Upper lobe of right lung (tissue), 1 donor: ENCODE measurements at places on chromosomes 11 and 22. TPM values are rescaled to one million over a fixed set of nuclear protein-coding genes. Genes with fewer than 3 reads are reported as not detected.

GRCh38 chr22:30953206-30953605 is 15.4 kb downstream of the MORC2 start:
- no peak for DNase-seq

P2RX3 gene
- total RNA-seq: not detected

- DNase-seq: no peak
Measured at GRCh38 chr11:80104191-80104590, 663.4 kb upstream of the TENM4 start.

GRCh38 chr11:125211191-125211947 is 46.8 kb downstream of the PKNOX2 start:
- no peak for DNase-seq

DNA sequence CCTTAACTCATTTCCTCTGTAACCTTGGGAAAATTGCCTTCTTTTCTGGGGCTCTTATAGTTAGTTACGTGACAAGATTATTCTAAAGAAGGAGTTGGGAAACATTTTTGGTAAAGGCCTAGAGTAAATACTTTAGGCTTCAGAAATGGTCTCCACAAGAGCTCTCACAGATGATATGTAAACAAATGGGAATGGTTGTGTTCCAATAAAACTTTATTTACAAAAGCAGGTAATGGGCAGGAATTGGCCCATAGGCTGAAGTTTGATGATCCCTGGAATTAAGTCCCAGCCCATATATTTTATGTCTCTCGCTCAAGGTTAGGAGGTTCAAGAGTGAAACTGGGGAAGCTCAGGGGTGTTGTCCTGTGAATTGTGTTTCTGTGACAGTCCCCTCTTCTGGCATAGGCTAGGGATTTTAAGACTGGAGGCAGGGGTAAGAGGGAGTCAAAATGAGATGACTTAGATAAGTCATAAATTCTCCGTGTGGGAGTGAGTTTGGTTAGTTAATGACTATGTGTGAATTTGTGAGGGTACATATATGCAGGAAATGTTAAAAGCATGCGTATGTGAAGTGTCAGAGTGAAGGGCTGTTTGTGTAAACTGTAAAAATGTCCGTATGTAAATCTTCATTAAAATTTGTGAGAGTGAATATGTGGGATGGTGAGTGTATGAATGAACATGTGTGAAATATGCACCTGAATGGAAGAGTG is 7.4 kb upstream of the OR52B4 start:
- no peak for DNase-seq

- no peak for DNase-seq
Measured at GRCh38 chr11:130549393-130549999, 101.1 kb downstream of the ADAMTS15 start.

- peak; percentile 82 for DNase-seq
Measured at GRCh38 chr11:45209891-45210699, 63.7 kb downstream of the PRDM11 start.

CDC42EP2 gene
- 27.5 TPM for total RNA-seq

DNA sequence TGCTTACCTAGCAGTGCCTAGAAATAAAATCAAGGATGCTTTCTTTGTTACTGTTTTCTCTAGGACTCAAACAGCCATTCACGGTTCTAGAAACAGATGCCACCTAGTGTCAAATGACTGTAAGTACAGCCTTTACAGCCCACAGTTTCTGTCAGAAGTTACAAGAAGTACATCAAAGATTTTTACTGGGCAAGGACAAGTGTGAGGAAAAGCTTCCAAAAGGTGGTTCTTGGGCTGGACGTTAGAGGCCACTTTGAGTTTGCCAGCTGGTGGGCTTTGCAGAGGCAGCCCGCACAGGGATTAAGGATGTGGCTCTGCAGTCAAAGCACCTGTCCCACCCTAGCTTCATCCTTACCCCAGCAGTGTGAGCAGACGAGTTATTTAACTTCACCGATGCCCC is 6.9 kb downstream of the KMT5B start:
- no peak for DNase-seq

GRCh38 chr11:16926883-16927626 is 87.2 kb downstream of the PLEKHA7 start:
- no peak for DNase-seq

DNA sequence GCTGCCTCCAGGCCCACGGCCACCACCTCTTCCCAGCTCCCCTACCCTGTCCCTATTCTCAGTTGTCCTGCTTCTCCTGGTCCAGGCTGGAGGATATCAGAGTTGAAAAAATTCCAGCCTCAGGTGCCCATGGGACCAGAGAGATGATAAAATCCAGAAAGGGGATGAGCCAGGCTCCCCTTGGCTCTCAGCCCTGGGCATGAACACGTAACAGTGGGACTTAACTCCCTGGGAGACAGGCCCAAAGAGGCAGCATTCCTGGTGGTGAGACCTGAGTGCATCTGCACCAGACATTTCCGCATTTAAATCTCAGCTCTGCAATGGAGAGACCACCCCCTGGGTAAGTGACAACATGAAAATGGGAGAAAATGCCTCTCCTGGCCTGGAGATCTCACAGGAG is 10.4 kb upstream of the SLC39A13 start:
- no peak for DNase-seq

GGTLC2 gene
- total RNA-seq: 6.5 TPM

GRCh38 chr22:47289336-47289985 is 527.0 kb downstream of the TBC1D22A start:
- DNase-seq: peak; percentile 17

GRCh38 chr11:62804310-62805075 is 747 bp downstream of the NXF1 start:
- no peak for DNase-seq

- DNase-seq: no peak
Measured at GRCh38 chr22:22694106-22694505, 49.7 kb downstream of the GGTLC2 start.

TRIM3 gene
- total RNA-seq: 22.0 TPM

GRCh38 chr11:22556381-22556780 is 69.2 kb downstream of the FANCF start:
- no peak for DNase-seq

GRCh38 chr22:46030231-46030880 is 53.4 kb upstream of the WNT7B start:
- DNase-seq: peak; percentile 36

- no peak for DNase-seq
Measured at GRCh38 chr11:31809857-31810778, 1.0 kb downstream of the PAX6 start.

GRCh38 chr11:87967459-87967858 is 207.8 kb downstream of the RAB38 start:
- no peak for DNase-seq

OR52N4 gene
- 0.93 TPM for total RNA-seq

DNA sequence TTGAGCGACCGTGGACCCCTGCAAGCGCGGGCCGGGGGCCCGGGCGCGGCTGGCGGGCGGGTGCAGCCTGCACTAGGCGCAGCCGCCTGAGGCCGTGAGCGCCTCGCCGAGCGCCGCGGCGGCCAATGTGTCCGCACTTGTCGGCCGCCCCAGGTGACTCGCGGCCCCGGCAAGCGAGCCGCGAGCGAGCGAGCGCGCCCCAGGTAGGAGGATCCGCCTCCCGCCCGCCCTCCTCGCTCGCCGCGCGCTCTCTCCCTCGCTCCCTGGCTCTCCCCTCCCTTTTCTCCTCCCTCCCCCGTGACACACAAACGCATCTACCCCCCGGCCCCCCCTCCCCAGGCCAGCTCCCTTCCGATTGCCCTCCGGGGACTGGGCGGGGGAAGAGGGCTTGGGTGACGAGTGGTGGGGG is at the start of gene WNT7B:
WNT7B (minus strand) TSS at position 160 of the 409 bp plus-strand sequence. CDS start 408 bp downstream, outside the sequence.
- DNase-seq: peak; percentile 88

CALCA gene
- not detected for total RNA-seq

- peak; percentile 89 for DNase-seq
Measured at GRCh38 chr22:37818409-37819104, 4.6 kb upstream of the GALR3 start.

SERPING1 gene
- total RNA-seq: 490 TPM

- DNase-seq: no peak
Measured at GRCh38 chr11:67432655-67433349, 4.5 kb downstream of the RPS6KB2 start.

DNA sequence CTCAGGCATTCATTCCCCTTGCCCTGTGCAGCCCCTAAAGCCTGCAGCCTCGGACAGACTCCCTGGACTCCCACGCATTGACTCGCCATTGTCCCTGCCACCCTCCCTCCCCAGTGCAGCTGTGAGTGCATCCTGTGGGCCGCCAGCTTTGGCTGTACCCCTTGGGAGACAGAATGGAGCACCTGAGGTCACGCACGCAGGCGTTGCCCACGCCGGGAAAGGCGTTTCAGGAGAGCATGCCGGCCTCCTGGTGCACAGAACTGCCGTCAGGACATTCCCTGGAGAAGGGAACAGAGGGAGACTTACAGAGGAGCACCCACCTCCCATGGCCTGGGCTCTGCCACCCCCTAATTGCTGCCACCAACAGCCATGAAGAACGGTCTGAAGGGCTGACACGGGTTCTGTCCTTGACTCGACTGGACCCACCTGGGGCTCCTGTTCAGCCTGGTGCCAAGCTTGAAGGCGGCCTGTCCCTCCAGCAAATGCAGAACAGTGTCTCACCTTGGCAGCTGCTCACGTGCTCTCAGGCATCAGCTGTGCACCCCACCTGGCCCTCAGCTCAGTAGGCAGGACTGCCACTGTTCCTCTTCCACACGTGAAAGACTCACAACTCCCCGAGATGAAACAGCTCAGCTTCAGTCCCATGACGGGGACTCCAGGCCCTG is 503.8 kb downstream of the BRD1 start:
- DNase-seq: peak; percentile 52

GRCh38 chr11:79592406-79592805 is 151.6 kb upstream of the TENM4 start:
- DNase-seq: no peak

- no peak for DNase-seq
Measured at GRCh38 chr11:126308271-126308671, 4.4 kb downstream of the DCPS start.

- no peak for DNase-seq
Measured at GRCh38 chr11:88779577-88779976, 286.2 kb downstream of the GRM5 start.

SLC37A2 gene
- 25.1 TPM for total RNA-seq

DNA sequence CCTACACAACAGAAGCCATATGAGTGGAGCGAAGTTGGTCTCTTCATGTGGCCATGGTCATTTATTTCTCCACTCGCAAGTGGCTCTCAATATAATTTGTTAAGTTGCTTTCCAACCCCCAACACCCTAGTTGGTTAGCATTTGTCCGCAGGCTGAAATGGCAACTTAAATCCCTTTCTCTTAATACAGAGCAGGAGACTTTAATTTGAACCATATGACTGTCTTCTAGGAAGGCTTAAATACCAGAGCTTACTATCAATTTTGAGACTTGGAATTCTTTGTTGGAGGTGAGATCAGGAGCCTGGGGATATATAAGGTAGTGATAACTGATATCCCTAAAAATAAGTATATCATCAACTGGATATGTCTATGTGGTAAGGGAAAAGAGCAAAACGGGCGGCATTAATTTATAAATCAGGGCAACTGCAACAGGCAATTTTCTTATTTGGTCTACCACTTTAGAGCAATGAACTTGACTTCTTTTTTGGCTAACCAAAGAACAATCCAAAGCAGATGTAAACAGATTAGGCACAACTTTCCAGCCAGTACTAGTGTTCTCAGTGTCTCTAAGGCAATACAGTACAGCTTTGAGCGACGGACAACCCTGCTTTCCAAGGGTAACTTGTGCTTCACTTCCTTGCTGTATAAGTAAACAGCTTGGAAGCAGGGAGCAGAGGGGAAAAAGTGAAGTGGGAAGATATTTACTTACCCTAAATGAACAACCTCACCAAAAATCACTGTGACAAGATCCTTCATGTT is 74.7 kb upstream of the APOA1 start:
- DNase-seq: no peak

DNA sequence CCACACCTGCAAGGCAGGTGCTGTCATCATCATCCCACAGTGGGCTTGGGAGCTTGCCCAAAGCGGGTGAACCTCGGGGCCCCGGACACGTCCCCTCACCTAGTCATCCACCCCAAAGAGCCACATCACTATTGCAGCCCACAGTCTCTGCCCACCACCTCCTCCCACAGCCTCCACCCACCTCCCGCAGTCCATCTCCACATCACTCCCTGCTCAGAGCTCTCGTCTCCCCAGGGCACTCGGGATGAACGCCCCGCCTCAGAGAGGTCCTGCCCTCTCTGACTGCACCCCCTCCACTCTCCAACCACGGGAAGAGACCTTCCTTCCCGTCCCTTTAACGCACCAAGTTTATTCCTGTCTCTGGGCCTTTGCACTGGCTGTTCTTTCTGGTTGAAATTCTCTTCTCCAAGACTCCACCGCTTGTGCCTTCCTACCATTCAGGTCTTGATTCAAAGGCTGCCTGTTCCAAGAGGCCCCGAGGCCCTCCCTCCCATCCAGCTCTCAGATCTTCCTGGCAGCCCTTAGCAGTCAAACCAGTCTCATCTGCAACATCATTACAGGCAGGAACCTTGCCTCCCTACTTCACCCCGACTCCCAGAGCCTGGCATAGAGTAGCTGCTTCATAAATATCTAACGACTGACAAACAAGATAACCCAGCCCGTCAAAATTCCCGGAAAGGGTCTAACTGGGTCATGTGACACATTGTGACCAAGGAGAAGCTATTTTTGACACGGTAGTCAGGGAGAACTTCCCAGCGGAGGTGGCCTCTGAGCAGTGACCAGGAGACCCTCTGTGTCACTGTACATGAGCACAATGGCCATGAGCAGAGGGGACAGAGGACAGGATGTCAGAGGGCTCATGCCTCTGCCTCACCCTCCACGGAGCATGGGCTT is 11.1 kb downstream of the KCNJ4 start:
- DNase-seq: no peak

DNA sequence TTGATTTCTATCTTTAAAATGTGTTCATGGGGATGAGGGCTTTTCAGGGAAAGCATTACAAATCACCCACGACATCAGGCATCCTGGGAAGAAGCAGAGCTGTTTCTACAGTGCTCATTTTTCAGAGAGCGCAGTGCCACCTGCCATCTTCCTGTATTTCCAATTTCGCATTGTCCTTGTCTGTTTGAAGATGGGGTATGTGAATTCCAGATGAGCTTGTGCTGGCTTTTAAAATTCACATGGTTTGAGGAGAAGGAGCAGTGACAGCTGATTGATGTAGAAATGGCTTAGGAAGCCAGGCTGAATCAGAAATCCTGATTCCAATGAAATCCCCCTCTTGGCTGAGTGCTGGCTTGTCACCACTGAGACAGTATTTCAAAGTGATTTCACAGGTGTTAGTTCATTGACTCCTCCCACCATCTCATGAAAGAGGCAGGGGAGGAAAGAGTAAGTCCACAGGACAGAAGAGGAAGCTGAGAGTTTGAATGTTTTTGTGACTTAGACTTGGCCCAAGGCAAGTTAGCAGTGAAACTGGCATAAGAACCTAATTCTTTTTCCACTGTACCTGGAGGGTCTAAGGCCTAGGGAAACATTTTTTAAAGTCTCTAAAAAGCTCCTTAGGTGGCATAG is 344.6 kb upstream of the C11orf87 start:
- no peak for DNase-seq

DNA sequence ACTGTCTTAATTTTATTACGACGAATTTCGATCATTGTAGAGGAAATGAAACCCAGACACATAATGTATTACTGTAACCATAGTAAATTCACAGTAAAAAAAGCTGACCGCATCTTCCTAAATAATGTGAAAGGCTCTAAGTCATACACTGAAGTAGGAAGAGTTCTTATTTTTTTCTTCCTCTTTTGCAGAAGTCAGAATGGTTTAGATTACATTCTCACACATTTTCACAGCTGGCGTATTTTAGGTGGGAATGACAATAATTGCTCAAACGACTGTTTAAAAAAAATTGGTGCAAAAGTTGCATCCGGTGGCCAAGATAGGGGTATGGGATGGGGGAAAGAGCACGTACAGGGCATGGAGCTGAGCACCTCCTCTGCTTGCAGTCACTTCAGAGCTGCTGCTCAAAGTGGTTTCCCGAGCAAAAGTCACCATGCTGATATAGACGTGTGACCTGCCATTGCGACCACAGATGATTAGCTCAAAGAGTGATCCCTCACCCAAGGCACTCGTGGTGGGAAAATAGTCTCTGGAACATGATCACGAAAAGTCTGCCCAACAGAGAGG is 35.3 kb downstream of the MMP13 start:
- DNase-seq: no peak
